ENCODE measurements at places on chromosomes 5 and 9.

GRCh38 chr5:159339460-159339859 is 9.2 kb upstream of the IL12B start:
- no peak for DNase-seq

DNA sequence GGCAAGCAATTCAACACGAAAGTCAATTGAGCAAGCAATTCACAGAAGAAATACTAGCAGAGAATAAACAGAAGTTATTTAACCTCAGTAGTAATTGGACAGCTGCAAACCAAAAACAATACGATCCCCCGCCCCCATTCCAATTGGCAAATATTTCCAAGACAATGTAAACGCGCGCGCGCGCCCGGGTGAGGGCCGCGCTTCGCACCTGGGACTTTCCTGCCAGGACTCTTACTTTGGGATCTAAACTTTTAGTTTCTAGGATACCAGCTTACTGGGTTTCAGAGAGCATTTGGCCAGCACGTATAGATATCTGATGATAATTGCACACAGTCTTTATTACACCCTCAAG is 8.6 kb downstream of the RUFY1 start:
- no peak for DNase-seq

GRCh38 chr9:92525306-92525705 is 10.5 kb downstream of the ECM2 start:
- no peak for DNase-seq

GRCh38 chr9:28853477-28853876 is 1280.2 kb upstream of the C9orf72 start:
- DNase-seq: no peak

DNA sequence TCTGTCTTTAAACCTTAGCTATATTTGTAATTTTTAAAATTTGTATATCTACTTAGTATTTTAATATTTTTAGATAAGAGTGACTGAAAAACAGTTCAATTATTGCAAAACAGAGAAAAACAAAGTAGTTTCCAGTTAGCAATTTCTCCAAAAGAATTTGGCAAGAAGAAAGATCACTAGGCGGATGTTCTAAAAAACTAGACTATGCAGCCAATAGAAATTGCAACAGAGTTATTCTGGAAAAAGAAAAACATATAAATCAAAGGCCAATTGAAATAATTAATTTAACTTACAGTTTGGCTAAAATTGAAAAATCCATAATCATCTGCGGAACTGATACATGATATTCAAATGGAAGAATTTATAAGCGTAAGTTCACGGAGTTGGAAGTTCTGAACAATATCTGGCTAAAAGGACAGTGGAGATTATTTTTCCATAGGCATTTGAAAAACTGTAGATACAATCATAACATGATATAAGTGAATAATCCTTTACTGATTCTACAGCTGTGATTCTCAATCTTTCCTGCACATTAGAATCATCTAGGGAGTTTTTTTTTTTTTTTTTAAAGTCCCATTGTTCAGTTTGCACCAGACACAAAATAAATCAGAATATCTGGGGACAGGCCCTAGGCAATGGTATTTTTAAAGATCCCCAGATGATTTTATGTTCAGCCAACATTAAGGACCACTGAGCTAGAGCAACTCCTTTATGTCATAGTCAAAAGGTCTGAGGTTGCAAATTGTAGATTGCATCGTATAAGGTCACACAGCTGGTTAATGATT is 605.1 kb upstream of the DAB2 start:
- DNase-seq: no peak

DNA sequence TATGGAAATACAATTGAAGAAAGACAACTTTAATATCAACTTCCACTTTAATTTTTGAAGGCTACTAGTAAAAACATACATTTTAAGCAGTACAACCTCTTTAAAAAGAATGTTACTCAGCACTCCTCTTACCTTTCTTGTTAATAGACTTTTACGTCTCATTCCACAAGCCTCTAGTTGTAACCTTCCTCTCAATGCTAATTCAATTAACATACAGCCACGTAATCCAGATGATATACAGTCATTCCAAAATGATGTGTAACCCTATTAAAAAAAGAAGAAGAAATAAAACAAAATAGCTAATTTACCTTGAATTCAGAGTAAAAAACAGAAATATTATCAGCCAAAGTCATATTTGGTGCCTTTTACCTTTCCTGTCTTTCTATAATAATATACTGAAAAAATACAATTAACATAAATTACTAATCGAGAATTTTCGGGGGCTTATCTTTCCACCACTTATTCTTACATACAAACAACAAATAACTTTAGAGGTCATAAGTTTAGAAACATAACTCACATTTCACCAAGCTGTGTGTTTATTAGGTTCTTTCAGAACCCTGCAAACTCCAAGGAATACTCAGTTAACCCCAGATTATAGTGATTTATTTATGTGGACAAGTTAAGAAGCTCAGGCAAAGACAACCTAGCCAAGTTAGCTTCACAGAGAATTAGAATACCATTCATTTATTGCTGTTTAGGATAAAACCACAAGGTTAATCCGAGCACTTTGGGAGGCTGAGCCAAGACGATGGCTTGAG is 30.3 kb downstream of the GOLPH3 start:
- DNase-seq: no peak

GRCh38 chr5:16579142-16579847 is 37.5 kb downstream of the RETREG1 start:
- DNase-seq: no peak

- DNase-seq: no peak
These were observed 260.8 kb downstream of the PLK2 start for GRCh38 chr5:58199087-58199486.

GRCh38 chr9:137037483-137037882 is 5.6 kb upstream of the FUT7 start:
- no peak for DNase-seq

- DNase-seq: no peak
These were observed 578 bp upstream of the PSAT1 start for GRCh38 chr9:78296201-78296892.

GRCh38 chr9:96087669-96088299 is 212.3 kb downstream of the ERCC6L2 start:
- DNase-seq: no peak

DNA sequence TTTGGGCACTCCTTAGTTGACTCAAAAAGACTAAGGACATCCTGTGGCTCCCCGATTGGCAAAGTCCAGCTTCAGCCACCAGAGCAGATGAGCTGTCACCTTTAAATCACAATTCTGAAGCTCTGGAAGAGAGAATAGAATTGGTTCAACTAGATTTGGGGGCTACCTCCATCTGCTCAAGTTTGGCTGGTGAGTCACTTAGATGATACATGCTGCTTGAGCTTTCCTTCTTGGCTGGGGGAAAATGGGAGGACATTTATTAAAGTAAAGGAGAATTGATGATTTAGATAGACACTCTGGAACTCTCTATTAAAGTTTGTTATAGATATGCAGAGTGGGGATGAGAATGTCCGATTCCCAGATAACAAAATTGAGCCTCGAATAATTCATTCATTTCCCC is 30.0 kb upstream of the GRIA1 start:
- DNase-seq: no peak

DNA sequence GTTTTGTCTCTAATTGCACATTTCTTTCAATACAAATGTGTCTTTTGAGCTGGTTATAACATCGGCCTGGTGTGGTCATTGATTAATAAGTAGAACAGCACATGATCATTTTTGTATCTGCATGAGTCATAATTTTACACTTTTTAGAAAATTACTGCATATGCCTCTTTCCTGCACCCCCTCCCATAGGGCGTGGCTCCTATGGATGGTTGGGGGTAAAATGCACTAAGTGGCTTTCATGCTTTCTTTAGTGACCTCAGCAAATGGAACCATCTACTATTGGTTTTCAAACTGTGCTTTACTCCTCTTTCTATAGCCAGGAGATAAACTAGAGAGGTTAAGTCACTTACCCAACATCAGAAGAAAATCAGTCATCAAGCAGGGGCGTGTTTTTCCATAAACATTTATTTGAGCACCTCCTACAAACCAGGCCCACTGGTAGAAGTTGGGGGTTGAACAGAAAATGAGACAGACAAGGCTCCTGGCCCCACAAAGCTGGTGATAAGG is 3.8 kb downstream of the ANXA6 start:
- no peak for DNase-seq

DNA sequence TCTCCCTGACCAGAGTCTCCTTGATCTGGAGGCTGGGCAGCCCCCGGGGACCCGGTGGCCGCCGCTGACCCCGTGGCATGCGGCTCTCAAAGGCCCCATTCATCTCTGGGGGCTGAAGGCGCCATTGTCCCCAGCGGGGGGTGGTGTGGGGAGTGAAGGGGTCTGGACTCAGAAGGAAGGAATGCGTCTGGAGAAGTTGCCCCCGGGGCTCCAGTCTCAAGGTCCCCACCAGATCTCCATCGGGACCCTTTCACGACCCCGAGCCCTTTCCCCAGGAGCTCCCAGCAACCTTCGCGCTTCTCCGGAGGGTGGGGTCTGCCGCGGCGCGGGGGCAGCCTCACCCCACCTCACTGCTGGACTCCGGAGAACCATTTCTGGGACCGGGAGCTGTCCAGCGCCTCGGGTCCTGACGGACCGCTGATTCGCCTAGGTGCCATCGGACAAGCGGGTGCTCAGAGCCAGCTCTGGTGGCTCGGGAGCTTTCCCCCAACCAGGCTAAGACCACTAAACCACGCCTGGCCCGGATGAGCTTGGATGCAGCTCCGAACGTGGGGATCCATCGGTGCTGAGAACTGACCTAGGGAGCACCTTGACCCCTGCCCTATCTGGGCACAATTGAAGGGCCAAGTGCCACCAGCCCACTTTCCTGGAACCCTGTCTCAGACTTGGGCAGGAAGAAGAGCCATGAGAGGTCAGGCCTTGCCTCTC is 5.1 kb upstream of the PCDH1 start:
- no peak for DNase-seq

DNA sequence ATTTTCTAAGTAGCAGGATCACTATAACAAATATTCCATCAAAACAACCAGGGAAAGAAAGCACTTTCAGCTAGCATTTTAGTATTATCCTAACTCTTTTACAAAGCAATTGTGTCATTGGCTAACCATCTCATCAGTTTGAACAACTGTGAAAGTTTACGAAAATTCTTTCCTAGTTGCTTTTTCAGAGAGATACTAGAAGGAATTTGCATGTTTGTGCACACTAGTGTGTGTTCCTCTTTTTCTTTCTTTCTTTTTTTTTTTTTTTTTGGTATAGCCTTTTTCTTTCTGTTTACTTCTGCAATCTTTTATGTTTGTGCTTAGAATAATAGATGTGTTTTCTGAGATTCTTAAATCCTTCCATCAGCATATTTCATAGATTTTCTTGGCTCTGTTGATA is 124.7 kb upstream of the SEMA6A start:
- DNase-seq: no peak

GRCh38 chr5:156148301-156148700 is 178.7 kb upstream of the SGCD start:
- no peak for DNase-seq

- DNase-seq: no peak
These were observed 8.9 kb downstream of the PLPPR1 start for GRCh38 chr9:101037430-101037829.

GRCh38 chr9:83511051-83511450 is 27.1 kb downstream of the FRMD3 start:
- peak; percentile 73 for DNase-seq

GRCh38 chr9:68780720-68781119 is 75.7 kb downstream of the PIP5K1B start:
- DNase-seq: no peak

GRCh38 chr9:87670572-87671264 is 55.2 kb upstream of the CTSL start:
- DNase-seq: no peak

DNA sequence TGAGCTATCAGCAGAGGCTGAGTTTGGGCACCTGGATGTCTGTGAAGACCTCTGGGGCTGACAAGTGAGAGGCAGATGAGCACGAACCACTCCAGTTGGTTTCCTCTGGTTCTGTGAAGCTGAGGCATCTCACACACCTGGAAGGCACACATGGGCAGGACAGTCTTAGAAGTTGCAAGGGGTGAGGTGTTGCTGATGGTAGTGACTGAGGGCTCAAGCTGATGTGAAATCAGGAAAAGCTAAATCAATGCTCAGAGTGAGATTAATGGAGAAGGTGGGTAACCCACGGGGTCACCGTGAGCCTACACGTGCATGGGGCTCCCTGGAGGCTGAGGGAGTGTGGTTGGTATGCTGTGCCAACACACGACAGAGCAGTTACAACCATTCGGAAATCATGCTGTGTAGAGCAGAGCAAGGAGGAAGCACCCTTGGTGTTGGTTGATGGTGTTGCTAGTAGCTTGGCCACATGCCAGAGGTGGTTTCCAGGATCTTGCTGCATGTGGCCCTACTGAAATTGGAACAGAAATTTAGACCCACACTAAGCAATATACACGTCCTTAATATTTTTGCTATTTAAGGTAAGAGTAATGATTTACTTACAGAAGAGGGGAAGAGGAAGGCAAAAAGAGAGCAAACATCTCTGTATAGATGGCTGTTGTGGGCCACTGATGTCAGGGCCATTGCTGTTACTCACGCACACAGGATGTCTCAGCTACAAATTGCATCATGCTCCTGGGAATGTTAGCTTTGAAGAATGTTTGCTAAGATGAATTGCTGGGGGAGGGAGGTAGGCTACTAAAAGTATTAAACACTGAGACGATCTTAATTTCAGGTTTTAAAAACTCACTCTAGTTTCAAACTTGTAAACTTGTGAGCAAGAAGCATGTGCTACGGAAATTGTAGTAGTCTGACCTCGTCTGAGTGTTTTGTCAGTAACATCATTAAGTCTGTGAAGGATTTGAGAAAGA is 170.5 kb downstream of the ARHGEF28 start:
- no peak for DNase-seq

DNA sequence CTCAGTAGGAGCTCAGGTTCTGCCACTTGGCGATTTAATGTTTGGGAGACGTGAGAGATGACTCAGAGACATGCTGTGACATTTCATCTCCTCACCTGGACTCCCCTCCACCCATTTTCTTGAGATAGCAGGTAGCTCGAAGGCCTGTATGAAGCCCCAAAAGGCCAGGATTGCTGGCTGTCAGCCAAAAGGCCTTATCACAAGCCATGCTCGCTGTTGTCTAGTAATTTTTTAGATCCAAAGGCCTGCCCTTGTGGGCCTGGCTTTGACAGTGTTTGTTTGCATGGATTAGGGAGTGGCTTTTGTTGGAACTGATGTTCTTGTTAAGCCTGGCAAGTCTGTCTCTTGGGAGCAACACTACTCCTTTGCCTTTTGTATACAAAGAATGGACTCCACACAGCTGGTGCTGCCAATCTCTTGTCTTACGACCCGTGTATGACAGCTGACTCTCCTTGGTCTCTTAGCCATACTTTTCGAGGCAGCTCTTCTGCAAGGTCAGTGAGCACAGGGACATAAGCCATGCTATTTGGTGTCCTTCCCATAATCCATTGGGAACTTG is 22.7 kb downstream of the CAVIN4 start:
- DNase-seq: no peak

GRCh38 chr5:173045474-173045873 is 10.7 kb upstream of the CREBRF start:
- DNase-seq: no peak

GRCh38 chr5:41968153-41968723 is 43.2 kb downstream of the FBXO4 start:
- no peak for DNase-seq

DNA sequence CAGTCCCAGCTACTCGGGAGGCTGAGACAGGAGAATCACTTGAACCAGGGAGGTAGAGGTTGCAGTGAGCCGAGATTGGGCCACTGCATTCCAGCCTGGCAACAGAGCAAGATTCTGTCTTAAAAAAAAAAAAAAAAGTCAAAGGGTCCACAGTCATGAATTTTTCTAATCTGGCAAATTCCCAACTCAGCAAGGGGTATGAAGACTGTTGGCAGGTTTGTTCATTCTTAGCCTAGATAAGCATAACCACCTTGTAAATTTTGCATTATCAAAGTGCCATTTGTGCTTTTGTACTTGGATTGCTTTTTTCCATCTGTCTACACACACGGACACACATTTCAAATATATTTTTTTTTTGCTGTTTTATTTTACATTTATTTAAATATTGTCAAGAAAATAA is 299.8 kb upstream of the NUDT12 start:
- no peak for DNase-seq
